ENCODE measurements at places on chromosomes 1 and 21.

GRCh38 chr1:110051262-110051648 is 16.8 kb downstream of the STRIP1 start:
- DNase-seq = no peak

DNA sequence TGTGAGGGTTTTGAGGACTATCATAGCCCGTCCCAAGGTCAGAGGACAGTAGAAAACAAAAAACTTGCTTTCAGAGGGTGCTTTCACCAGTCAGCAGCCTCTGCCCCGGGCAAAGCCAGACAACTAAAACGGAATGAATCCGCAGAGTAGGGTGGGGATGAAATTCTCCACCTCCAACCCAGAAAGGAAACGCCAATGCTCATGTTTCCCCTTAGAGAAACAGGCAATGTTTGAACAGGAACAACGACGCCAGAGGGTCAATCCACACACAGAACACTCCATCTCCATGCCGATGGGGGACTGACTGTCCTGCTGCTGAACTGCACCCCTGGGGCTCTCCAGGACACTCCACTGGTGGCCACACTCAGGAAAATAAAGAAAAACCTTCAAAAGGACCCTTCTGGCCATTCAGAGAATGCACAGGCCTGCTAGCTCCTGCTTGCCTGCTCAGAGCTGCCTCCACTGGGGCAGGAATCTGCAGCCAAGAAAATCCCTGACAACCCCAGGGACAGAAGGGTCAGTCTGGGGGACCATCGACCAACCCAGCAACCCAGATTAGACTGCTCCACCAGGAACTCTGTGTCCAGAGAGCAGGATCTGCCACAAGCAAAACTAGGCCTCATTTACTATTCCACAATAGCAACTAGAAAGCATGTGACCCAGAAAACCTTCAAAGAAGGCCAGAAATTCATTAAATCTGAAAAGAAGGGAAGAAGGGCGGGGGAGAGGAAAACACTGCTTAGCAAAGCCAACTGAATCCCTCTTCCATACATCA is 116.0 kb downstream of the TOMM20 start:
- no peak for DNase-seq

DNA sequence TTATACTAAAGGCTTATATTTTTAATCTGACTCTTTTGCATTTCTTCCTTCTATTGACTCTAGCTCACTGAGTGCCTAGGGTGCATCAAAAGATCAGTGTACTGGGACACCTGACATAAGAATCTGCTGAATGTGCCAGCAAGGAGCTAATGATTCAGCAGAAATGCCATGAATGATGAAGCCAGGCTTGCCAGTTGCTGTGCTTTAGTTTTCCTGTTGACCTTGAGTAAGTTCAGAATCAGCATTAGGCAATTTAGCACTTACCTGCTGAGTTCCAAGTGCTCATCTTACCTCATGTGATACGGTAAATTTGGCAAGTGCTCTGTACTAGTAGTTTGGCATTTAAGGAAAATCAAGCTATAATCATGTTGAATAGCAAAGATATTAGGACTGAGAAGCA is 523.2 kb upstream of the B3GALT2 start:
- DNase-seq = no peak

GRCh38 chr1:219304227-219305226 is 130.8 kb downstream of the LYPLAL1 start:
- DNase-seq = no peak

DNA sequence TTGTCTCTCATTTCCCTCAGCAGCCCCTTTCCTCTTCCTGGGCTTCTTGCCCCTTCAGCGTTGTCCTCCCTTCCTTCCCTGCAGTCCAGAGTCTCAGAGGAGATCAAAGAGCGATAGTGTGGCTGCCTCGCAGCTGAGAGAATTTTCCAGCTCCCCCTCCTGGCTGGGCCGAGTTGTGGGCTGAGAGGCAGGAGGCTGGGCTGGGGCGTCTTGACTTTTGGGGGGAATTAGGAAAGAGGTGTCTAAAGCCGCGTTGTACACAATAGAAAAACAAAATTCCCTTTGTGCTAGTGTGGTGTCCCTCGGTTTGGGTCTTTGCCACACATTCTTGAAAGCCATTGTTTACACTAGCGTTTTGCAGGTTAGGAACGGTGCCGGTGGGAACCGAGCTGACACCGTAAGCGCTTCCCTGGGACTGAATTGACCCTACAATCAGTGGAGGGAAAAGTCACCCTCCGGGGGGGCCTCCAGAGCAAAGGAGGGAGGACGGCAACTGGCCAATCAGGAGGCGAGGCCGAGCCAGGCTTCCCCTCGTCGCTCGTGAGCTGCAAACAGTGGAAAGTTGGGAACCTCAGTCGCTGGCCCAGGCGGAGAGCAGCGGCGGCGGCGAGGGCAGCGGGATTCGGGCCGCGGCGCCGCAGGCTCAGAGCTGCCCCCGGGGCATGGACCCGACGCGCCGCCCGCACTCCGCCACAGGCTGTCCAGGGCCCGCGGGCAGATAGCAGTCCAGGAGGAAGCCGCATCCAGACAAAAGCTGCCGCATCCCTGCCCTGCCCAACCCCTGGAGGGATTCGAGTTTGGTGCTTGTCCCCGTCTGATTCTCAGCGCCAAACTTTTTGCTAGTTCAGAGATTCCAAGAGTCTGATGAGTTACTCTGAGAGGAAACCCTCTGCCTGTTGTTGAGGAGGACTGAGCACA is at the start of gene HMCN1:
Gene HMCN1, plus strand, starts transcription at position 574 of the 918 bp plus-strand sequence. CDS start 389 bp downstream, outside the sequence.
- DNase-seq = peak; percentile 70

DNA sequence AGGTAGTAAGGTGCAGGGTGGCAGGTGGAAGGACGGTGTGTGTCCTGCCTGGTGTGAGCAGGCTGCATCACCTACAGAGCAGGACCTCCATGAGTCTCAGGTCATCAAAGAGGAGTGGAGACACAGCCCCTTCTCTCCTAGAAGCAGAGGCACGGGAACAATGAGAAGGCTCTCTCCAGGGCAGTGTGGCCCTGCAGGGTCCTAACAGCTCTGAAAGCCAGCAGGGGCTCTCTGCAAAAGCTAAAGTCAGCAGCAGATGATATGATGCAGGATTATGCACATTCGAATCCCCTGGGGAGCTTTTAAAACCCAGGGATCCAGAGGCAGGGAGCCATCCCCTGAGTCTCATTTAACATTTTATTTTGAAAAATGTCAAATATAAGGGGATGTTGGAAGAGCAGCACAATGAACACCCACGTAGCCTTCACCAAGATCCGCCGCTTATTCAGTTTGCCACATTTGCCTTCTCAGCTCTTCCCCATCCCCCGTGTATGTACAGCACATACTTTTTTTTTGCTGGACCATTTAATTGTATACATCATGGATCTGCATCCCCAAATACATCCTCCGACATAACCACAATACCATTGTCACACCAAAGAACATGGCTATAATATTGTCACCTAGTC is 88.1 kb downstream of the CNIH3 start:
- DNase-seq = peak; percentile 84

DNA sequence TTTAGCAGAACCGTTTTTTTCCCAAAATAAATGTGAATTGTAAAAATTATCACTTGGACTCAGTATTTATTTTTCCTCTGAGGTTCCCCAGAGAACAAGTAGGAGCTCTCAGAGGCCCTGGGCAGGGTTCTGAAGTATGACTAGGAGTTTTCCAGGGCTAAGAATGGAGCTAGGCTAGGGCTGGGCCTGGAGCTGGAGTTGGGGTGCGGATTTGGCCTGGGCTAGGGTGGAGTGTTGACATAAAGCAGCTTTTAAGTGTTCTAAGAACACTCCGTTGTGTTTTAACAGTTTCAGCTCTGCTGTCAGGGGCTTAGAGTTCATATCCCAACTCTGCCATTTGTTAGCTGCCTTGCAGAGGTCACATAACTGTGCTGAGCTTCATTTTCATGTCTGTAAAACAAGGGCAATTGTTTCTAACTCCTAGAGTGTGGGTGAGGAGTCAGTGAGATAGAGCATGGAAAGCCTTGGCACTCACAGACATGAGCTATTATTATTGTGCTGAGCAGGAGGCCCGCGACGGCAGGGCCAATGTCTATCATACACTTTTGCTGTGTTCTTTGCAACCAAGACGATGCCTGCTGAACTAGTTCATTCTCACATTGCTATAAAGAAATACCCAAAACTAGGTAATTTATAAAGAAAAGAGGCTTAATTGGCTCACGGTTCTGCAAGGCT is 51.1 kb downstream of the LACTBL1 start:
- DNase-seq = no peak

DNA sequence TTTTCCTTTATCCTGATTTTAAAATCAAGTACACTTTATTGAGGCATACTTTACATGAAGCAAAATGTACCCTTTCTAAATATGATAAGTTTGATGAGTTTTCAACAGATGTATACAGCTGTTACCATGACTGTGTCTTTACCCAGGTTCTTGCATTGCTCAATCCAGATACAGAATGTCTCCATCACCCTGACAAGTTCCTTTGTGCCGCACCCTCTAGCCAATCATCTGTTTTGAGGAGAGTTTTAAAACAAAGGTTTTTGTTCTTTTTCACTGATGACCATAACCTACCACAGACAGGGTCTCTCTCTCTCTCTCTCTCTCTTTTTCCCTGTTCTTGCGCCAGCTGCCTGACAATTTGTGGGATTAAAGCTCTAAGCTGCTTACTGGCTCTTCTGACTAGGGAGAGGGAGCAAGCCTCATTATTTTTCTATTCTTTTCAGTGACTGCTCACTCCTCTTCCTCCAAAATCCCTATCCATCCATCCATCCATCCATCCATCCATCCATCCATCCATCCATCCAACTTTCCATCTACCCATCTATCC is 1.2 kb upstream of the KCNE1 start:
- DNase-seq = peak; percentile 64

- no peak for DNase-seq
Observed at GRCh38 chr1:54859700-54860391, 27.1 kb downstream of the DHCR24 start.

DNA sequence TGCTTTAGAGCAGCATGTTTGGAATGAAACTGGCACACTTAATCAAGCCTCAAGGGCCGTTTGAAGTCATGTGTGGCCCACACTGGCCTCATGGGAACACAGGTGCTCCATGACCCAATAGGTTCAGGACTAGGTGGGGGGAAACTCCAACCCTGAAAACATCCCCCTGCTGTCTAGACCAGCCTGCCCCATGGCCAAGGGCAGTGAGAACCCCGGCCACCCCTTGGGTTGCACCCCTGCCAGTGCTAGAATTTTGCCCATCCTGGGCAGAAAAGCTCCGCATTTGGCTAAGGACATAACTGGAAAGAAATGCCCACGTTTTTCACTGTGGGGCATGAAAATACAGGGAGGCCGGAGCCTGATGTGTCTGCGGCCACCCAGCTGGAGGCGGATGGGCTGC is 6.1 kb upstream of the PTGER3 start:
- DNase-seq = no peak

DNA sequence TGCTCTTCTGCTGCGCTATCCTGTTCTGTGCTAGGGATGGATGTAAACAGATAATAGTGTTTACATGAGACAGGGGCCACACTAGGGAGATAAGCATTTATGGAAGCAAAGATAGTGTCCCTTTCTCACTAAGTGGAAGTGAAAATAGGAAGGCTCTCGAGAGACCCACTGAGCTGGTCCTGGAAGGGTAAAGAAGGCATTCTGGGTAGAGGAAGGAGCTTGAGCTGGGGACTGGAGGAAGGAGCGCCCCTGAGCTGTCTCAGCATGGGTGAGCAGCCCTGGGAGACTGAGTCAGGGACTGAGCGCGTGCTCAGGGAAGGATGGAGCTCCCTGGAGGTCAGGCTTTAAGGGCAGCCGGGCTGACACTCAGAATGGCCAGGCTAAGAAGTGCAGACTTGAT is 93.3 kb downstream of the IGSF21 start:
- no peak for DNase-seq

DNA sequence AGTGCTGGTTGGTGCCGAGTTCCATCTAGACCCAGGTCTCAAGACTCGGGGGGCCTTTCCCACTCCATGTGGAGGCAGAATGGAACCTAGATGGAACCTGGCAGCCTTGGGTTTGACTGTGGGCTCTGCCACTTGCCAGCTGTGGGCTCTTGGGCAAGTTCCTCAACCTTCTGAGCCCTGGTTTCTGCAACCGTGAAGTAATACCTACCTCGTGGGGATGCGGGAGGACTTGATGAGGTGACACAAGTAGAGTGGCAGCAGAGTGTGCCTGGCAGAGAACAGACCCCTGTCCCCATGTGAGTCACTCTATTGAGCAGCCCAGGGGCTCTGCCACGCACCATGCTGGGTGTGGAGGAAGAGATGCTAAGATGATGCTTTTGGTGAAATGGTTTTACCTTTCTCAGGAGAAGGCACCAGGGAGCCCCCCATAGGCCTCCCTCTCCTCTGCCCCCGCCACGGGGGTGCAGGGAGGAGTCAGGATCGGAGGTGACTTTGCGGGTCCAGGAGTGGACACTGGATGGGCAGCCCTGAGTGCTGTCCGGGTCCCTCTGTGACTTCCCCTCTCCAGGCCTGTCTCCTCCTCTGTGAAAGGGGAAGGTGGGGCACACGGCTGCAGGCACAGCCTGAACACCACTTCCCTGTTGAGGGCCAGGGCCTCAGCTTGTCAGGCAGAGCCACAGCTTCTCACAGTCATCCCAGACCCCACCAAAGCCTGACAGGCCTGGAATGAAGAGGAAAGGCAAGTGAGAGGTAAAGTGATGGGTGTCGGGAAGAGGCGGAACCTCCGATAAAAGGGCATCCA is 36.7 kb upstream of the EDN2 start:
- no peak for DNase-seq

- no peak for DNase-seq
Observed at GRCh38 chr1:119648620-119649004, 546 bp upstream of the ZNF697 start.

GRCh38 chr1:9065213-9065751 is 4.2 kb downstream of the SLC2A5 start:
- DNase-seq = no peak

DNA sequence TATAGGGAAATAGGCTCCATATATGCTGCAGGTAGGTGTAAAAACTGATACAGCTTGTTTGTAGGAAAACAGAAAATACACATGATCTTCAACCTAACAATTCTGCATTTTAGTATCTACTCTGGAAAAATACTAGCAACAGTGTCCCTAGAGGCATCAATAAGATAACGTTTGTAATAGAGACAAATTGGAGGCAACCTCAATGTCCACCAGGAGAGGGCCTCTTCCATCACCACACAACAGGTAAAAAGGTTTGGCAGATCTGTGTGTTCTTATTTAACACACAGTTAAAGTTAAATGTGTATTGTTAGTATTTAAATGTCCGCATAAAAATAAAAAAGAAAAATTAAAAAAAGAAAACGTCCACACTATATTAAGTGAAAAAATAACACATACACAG is 5.4 kb downstream of the EIF2D start:
- peak; percentile 46 for DNase-seq

DNA sequence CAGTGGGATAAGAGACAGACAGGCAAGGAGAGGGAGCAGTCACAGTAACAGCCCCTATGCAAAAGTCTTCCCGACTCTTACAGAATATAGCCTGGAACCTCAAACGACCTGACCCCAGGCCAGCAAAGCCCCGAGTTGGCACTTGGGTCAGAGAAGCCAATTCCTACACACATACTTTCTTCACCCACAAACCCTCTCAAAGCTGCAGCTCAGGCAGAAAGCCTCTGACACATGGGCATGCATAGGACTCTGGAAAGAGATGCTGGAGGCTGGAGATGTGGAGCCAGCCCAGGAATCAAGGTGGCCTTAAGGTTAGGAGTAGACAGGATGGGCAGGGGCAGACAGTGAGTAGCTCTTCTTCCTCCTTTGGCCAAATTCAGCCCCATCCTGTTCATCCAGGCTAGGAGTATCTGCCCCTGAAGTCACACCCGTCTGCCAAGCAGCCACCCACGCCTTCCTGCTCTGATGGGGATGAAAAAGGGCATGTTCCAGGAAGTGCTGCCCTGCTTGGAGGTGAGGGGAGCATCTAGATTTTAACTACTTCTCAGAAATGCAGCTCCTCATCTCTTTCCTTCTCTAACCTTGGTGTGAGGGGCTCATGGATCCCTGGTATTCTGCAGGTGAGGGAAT is 7.8 kb downstream of the SLC41A1 start:
- DNase-seq = no peak

GRCh38 chr1:92961131-92961895 is at the start of gene DIPK1A:
Gene DIPK1A (minus strand): TSS chr1:92961462. CDS start chr1:92961429, 33 bp downstream.
- DNase-seq = peak; percentile 38

Data from NCI-H524 (cell line).